ENCODE measurements at places on chromosomes 3 and 15.

- no peak for DNase-seq
These were observed 111.1 kb downstream of the GABRB3 start for GRCh38 chr15:26661748-26662147.

- DNase-seq: no peak
These were observed 419.5 kb downstream of the NAALADL2 start for GRCh38 chr3:175278680-175279079.

DNA sequence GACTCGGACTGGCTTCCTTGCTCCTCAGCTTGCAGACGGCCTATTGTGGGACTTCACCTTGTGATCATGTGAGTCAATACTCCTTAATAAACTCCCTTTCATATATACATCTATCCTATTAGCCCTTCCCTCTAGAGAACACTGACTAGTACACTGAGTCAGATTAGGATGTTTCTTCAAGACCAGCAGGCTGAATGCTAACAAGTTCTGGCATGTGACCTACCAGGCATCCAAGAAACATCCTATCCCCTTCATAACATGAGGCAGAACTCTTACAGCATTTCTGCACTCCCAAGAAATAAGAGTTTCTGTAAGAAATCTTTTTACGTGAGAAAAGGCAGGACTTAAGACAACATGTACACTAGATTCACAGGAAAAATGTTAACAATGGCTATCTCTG is 9.3 kb downstream of the CFAP92 start:
- DNase-seq: no peak

DNA sequence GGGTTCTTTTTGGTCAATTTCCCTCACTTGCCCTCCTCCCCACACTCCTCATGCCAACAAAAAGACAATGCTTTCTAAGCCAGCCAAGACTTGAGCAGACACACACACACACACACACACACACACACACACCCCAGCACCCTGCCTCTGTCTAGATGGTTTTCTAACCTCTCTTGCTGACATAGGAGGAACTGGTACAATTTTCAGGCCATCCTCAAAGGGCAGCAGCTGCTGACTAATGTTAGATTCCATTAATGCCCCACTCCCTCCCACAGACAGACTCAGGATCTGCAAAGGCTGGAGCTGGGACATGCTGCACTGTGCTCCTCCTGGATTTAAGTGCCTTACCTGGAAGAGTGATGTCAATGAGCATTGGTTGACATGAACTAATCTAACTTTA is 438.4 kb downstream of the OCA2 start:
- no peak for DNase-seq

- DNase-seq: no peak
These were observed 32.9 kb downstream of the PTPN23 start for GRCh38 chr3:47413751-47414150.

DNA sequence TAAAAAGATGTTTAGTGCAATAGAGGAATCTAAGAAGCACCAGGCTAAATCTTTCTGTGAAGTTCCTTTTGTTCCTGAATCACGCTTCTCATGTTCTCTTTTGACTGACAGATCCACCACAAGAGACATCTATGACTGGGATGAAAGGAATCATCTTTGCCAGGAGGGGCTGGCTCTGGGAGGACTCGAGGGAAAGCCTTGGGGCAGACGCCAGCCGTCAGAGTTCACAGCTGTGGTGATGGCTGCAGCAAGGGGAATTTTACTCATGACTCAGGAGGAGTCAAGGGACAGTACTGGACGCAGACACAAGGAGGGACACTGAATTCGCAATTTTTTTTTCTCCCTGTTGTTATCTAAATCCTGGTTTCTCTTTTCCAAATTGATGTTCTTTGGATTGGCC is 38.7 kb downstream of the C3orf38 start:
- DNase-seq: peak; percentile 26

- DNase-seq: no peak
These were observed 497.8 kb upstream of the NR2F2 start for GRCh38 chr15:95832668-95833067.

GRCh38 chr3:127171320-127171719 is 21.6 kb upstream of the PRR23E start:
- no peak for DNase-seq

DNA sequence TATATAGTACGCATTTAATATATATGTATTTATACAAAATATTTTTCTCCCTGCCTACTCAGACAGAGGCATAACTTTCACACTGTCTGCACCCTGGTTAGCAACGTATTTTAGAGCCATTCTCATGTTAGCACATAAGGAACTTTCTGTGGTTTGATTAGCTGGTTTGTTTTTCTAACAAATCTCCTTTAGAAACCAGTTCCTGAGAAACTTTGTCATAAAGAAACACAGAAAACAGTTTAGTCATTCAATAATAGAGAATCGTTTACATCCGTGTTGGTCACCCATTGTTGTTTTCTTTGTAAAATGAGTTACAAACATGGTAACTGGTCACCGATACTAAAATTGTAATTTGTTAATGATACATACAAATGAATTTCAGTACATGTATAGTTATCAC is 5.9 kb upstream of the NGRN start:
- DNase-seq: no peak

DNA sequence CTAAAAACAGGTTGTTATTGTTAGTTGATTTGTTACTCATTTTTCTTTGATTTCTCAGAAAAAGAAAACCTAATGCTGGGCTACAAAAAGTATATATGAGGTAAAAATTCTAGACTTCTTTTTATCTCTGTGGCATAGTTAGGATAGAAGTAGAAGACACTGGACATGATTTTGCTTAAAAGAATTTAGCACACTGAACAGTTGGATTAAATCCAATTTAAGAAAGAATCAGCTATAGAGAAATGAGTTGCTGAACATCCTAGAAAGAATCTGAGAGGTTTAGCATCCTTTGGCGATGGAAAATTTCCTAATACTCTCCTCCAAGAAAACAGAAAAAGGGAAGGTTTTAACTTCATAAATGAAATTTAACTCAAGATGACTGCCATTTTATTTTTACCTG is 259.7 kb downstream of the TBL1XR1 start:
- DNase-seq: no peak

Measured in HS-27A (cell line).